NCI-H1092 treated with DMSO at 0.1 percent for 48 hours (cell line): ENCODE measurements at places on chromosomes 6 and 20.

DNA sequence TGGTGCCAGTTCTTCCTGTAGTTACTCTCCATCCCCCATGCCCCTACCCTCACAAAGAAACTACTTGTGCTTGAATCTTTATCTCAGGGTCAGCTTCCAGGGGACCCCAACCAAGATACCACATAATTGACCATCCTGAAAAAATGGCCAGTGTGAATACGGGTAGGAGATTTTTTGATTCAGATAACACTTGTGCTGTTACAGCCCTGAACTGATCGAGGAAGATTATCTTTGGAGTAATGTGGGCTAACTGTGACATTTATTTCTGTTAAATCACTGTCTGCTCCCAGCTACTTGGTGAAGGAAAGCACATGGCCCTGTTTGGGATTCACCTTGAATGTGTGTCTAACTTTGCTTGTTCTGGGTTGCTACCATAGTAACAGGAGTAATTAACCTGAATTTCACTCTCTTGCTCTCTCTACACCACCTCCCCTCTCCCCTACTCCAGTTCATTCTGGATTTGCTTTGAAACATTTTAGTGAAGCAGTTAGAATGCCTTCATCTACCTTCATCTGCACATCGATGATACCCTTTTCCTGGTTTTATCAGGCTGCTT lies 219.6 kb upstream of the CHD6 start:
- DNase-seq, result peak; percentile 5

GRCh38 chr20:45105317-45105716 lies 4.4 kb upstream of the KCNS1 start:
- no peak for DNase-seq

- no peak for DNase-seq
Measured at GRCh38 chr20:36676701-36677421, 30.9 kb upstream of the SLA2 start.

DNA sequence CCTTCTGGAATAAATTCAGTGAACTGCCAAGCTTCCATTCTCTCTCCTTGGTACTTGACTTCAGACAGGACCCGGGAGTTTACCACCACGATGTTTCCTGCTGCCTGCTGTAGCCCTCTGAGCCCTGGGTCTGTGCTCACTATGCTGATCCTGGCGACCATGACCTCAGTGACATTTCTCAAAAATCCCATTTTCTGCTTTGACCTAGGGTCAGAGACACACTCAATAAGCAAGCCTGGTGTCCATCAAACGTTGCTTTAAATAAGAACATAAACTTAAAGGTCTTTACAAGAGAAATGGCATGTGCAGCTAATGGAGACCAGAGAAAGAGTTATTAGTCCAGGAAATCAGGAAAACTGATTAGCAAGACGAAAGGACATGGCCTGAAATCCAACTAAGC lies 509.7 kb upstream of the SULF2 start:
- DNase-seq, result no peak
